Upper lobe of left lung (tissue), 6 donors: ENCODE measurements at places on chromosomes 1 and 21. TPM values are rescaled to one million over a fixed set of nuclear protein-coding genes. Genes with fewer than 3 reads are reported as not detected.

DNA sequence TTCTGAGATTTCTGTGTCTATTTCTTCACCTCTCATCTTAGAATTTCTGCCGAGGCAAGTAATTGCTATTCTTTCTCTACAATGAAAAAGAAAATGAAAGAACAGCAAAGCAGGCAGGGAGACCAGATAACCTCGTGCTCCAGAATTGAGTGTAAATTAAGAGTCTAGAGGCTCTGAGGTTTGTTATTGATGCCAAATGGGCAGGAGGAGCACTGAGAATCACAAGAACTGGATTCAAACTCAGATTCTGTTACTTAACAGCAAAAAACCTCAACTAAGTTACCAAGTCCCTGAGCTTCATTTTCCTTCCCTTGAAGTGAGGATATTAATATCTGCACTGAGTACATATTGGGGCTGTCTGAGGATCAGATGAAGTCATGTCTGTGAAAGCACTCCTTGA, 5.5 kb upstream of the DDR2 start:
- no peaks in the 10 kb centered on the region for H3K27me3 ChIP-seq
- H3K36me3 ChIP-seq, result no peaks in the 10 kb centered on the region
- no peak overlapping the region for H3K4me3 ChIP-seq
- peak overlapping the region; percentile 30 for H3K27ac ChIP-seq
- H3K4me1 ChIP-seq, result no peaks in the 10 kb centered on the region

- no peak overlapping the region for H3K4me3 ChIP-seq
- H3K27ac ChIP-seq, result peak overlapping the region; percentile 49
- DNase-seq, result no peak
- H3K36me3 ChIP-seq, result no peaks in the 10 kb centered on the region
- H3K4me1 ChIP-seq, result no peaks in the 10 kb centered on the region
- H3K27me3 ChIP-seq, result no peaks in the 10 kb centered on the region
These were observed 15.6 kb upstream of the AIM2 start for GRCh38 chr1:159092036-159092760.

DNA sequence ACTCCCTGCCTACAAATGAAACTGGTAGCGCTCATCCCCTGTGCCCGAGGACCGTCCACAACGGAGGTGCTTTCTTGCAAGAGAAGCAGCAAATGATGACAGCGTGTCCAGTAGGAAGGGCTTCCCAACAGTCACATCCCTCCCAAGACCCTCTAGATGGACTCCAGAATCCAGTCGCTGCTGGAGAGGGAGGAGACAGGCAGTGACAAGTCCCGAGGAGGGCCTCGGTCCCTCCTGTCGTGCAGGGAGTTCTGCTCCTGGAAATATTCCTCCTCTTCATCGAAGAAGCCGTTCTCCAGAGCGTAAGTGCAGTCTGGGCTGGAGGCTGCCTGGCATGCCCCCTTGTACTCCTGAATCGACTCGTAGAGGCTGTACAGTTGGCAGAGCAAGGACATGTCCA, 20.3 kb downstream of the FAM89A start:
- peak overlapping the region; percentile 17 for H3K4me3 ChIP-seq
- DNase-seq, result no peak
- no peaks in the 10 kb centered on the region for H3K27me3 ChIP-seq

DNA sequence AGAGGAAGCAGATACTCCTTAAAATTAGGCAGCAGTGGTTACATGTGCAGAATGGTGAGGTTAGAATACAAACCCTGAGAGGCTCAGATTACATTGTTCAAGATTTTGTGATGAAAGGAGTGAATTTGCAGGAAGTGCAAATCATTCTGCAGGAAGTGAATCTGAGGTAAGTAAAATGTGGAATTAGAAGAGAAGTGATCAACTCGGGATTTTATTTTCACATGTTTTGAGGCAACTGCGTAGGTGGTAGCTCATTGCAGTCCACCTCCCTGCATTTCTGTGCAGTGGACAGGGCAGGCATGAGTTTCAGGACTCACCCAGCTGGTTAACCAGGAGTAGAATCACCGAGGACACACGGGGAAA, 2.1 kb upstream of the PLA2G2C start:
- H3K4me3 ChIP-seq, result no peak overlapping the region
- H3K27ac ChIP-seq, result no peak overlapping the region
- H3K27me3 ChIP-seq, result peaks cover 4% of the 10 kb centered on the region
- H3K4me1 ChIP-seq, result peaks cover 32% of the 10 kb centered on the region
- H3K36me3 ChIP-seq, result no peaks in the 10 kb centered on the region
- no peak for DNase-seq

The B3GALT2 gene
- total RNA-seq, result 0.44 TPM

DNA sequence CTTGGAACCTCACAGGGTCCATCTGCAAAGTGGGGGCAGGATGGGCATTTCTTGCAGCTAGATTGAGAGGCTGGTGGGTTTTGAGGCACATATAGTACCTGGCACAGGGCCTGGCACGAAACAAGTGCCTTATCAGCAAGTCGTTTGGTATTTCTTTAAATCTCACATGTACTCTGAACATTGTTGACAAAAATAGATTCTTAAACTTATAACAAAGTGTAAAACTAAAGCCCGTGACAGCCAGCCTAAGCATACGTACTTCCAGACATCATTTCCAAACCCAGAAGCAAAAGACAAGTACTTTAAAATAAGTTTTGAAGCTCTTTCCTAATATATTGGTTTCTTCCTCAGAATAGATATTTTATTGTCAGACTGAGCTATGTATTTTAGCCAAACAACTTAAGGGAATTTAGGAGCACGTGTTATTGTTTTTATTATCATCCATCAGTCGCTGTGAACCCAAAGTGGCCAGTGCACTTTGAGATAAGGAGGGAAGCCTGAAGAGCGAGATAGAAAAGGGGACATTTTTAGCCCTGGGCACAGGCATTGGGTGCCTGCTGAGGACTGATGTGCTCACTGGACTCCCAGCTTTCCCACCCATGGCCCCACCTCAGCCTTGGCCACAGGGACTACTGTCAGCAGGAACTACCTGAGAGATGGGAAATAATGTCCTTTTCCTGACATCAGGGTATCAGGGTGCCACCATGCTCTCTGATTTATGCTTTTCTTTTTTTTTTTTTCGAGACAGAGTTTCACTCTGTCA, 3.0 kb downstream of the FBLIM1 start:
- peaks cover 29% of the 10 kb centered on the region for H3K4me1 ChIP-seq
- no peak overlapping the region for H3K4me3 ChIP-seq
- peaks cover 12% of the 10 kb centered on the region for H3K27me3 ChIP-seq
- peak overlapping the region; percentile 78 for H3K27ac ChIP-seq
- DNase-seq, result no peak

The WNT9A gene
- total RNA-seq, result 15.5 TPM

GRCh38 chr1:56934430-56935060, 31.3 kb downstream of the C8B start:
- no peak for DNase-seq
- no peak overlapping the region for H3K4me3 ChIP-seq
- H3K27me3 ChIP-seq, result no peaks in the 10 kb centered on the region
- H3K36me3 ChIP-seq, result no peaks in the 10 kb centered on the region
- H3K4me1 ChIP-seq, result no peaks in the 10 kb centered on the region

- H3K36me3 ChIP-seq, result no peaks in the 10 kb centered on the region
- H3K4me1 ChIP-seq, result peaks cover 55% of the 10 kb centered on the region
- no peak for DNase-seq
- peak overlapping the region; percentile 75 for H3K27ac ChIP-seq
- no peak overlapping the region for H3K4me3 ChIP-seq
These were observed 66.5 kb downstream of the PLXNA2 start for GRCh38 chr1:208177656-208178055.

DNA sequence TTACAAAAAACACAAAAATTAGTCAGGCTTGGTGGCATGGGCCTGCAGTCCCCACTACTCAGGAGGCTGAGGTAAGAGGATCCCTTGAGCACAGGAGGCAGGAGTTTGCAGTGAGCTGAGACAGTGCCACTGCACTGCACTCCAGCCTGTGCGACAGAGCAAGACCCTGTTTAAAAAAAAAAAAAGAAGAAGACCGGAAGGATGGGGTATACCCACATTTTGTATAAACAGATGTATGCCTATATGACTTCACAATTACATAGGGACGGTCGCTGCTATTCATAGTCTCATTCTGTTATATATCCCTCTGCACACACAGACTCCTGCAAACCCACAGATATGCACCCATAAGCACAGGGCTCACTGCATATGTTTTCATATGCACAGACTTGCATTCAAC, 12.7 kb downstream of the LCK start:
- no peaks in the 10 kb centered on the region for H3K27me3 ChIP-seq
- no peaks in the 10 kb centered on the region for H3K4me1 ChIP-seq
- no peak overlapping the region for H3K4me3 ChIP-seq
- DNase-seq, result no peak
- no peak overlapping the region for H3K27ac ChIP-seq

GRCh38 chr1:87781554-87781953, 452.9 kb downstream of the LMO4 start:
- peaks cover 3% of the 10 kb centered on the region for H3K4me1 ChIP-seq
- H3K4me3 ChIP-seq, result no peak overlapping the region
- no peak for DNase-seq
- no peaks in the 10 kb centered on the region for H3K27me3 ChIP-seq
- H3K27ac ChIP-seq, result no peak overlapping the region

DNA sequence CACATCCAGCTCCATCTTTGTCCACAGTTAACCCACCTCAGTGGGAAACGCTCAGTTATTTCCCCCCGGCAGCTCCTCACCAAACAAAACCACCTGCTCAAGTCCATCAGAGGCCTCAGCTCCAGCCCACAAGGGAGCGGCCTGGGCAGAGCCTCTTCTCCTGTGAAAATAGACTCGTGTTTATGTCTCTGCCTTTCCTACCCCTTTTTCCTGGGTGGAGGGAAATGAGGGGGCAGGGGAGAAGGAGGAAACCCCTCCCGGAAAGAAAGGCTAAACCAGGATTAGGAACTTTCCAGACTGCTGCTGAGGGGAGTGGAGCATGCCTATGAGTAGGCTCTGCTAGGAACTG, 81.6 kb downstream of the PAX7 start:
- no peaks in the 10 kb centered on the region for H3K4me1 ChIP-seq
- H3K27me3 ChIP-seq, result no peaks in the 10 kb centered on the region
- no peak overlapping the region for H3K27ac ChIP-seq
- H3K4me3 ChIP-seq, result no peak overlapping the region
- no peaks in the 10 kb centered on the region for H3K36me3 ChIP-seq

- H3K36me3 ChIP-seq, result no peaks in the 10 kb centered on the region
- H3K27ac ChIP-seq, result peak overlapping the region; percentile 49
- DNase-seq, result no peak
- peak overlapping the region; percentile 19 for H3K4me3 ChIP-seq
These were observed 1.3 kb downstream of the KMO start for GRCh38 chr1:241533326-241534115.

DNA sequence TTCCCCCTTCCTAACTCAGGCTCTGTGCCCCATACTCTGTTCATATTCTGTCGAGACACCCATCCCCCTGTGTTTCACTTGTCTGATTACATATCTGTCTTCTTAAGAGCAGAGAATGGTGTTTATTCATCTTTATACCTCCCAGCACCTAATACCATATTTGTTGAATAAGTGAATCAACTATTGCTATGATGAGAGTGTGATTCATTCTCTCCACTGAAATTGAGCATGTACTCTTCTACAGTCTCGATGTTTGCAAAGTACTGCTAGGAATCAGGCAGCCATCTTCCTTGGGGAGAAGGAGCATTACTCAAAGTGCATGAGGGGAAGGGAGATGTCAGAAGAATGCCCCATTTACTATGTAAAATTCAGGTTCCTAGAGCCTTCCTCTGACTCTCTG, 27.0 kb downstream of the TBX15 start:
- no peaks in the 10 kb centered on the region for H3K36me3 ChIP-seq
- no peaks in the 10 kb centered on the region for H3K27me3 ChIP-seq
- no peak overlapping the region for H3K27ac ChIP-seq
- no peak for DNase-seq

- no peaks in the 10 kb centered on the region for H3K36me3 ChIP-seq
- H3K4me1 ChIP-seq, result peaks cover 22% of the 10 kb centered on the region
- H3K27me3 ChIP-seq, result no peaks in the 10 kb centered on the region
- H3K4me3 ChIP-seq, result peak overlapping the region; percentile 97
- DNase-seq, result no peak
These were observed 1.3 kb downstream of the CMPK1 start for GRCh38 chr1:47334765-47335435.

- peak overlapping the region; percentile 67 for H3K27ac ChIP-seq
- DNase-seq, result no peak
- H3K4me3 ChIP-seq, result no peak overlapping the region
- H3K36me3 ChIP-seq, result no peaks in the 10 kb centered on the region
- H3K4me1 ChIP-seq, result peaks cover 12% of the 10 kb centered on the region
These were observed 8.0 kb downstream of the ADGRL2 start for GRCh38 chr1:81808760-81809159.

GRCh38 chr1:153364766-153365666, 7.4 kb downstream of the S100A9 start:
- DNase-seq, result no peak
- H3K27ac ChIP-seq, result peak overlapping the region; percentile 27
- H3K4me3 ChIP-seq, result no peak overlapping the region
- H3K36me3 ChIP-seq, result no peaks in the 10 kb centered on the region
- H3K27me3 ChIP-seq, result no peaks in the 10 kb centered on the region

- H3K4me3 ChIP-seq, result no peak overlapping the region
- no peaks in the 10 kb centered on the region for H3K4me1 ChIP-seq
- no peaks in the 10 kb centered on the region for H3K36me3 ChIP-seq
These were observed 241.8 kb upstream of the KIAA0040 start for GRCh38 chr1:175434283-175434860.

The TTC3 gene
- 93.8 TPM for total RNA-seq

DNA sequence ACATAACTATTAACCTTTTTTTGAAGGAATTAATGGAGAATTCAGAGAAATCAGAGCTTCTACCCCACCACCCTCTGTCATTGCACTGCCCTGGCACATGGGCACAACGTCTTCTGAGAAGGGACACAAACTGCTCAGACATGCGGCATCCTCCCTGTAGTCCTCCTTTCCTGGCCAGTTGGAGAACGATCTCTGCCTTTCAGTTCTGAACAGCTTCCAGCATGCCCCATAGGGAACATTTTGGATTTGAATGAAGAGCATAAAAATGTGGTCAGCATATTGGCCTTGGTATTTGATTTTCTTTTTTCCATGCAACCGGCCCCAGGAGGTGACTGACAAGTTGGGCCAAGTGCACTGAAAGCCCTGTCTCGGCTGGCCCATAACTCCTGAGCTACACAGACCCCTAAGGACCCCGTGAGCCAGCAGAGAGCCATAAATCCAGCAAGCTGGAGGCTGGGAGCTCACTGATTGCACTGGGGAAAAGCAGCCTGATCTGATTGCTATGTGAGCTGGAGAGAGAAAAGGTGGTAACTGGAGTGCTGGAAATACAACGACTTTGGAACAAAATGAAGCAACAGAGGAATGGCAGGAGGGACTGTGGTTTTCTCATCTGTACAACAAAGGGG, 10.9 kb upstream of the BLACAT1 start:
- H3K4me1 ChIP-seq, result no peaks in the 10 kb centered on the region
- H3K27me3 ChIP-seq, result no peaks in the 10 kb centered on the region
- no peak overlapping the region for H3K4me3 ChIP-seq
- DNase-seq, result no peak
- H3K36me3 ChIP-seq, result no peaks in the 10 kb centered on the region
- H3K27ac ChIP-seq, result no peak overlapping the region

- no peak for DNase-seq
- H3K27ac ChIP-seq, result no peak overlapping the region
- H3K4me3 ChIP-seq, result no peak overlapping the region
- no peaks in the 10 kb centered on the region for H3K36me3 ChIP-seq
- H3K4me1 ChIP-seq, result no peaks in the 10 kb centered on the region
- no peaks in the 10 kb centered on the region for H3K27me3 ChIP-seq
These were observed 26.1 kb downstream of the NENF start for GRCh38 chr1:212458817-212459216.
